Naive thymus-derived CD8-positive, alpha-beta T cell (primary cell): ENCODE measurements at places on chromosomes 4 and X.

DNA sequence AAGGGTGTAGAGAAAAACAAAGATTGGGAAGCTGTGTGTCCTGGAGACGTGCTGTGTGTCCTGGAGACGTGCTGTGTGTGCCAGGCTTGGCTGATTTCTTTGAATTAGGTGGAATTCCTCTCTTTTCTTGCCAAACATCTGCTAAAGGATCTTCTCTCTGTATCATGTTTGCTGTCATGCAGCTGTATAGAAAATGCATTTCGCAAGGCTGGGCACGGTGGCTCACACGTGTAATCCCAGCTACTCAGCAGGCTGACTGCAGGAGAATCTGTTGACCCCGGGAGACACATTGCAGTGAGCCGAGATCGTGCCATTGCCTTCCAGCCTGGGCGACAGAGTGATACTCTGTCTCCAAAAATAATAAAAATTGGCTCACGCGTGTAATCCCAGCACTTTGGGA is 187.0 kb downstream of the CRLF2 start:
- no peak for DNase-seq

DNA sequence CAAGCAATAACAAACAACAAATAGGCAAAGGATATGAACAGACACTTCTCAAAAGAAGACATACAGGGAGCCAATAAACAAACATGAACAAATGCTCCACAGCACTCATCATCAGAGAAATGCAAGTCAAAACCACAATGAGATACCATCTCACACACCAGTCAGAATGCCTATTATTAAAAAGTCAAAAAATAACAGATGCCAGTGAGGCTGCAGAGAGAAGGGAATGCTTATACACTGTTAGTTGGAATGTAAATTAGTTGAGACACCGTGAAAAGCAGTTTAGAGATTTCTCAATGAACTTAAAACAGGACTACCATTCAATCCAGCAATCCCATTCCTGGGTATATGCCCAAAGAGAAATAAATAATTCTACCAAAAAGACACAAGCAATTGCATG is 129.8 kb upstream of the MAGEB2 start:
- DNase-seq = no peak

DNA sequence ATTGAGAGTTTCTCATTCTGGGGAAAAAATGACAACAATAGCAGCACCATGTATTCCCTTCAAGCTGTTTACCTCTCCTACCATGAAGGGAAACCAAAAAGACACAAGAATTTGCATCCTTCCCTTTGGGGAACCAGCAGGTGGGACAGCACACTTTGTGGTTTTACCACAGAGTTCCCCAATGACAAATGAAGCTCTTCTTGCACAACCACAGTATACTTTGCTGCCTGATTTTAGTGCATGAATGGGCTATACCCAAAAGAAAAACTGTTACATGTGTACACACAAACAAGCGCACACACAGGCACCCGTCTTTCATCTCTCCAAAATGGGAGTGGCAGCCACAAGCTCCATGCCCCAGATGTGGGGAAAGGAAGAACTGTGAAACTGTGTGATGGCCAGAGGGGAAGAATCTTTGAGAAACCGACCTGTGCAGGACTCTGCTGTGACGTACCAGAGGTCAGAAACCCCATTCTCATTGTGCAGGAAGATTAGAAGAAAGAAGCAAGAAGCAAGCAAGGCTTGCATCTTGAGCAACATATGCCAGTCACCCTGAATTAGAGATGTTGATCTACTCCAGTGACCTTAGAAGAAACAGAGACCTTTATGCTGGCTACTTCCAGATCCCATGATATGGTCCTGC is 2.7 kb upstream of the MAML3 start:
- no peak for DNase-seq

GRCh38 chr4:96652158-96652557 is 812.3 kb downstream of the PDHA2 start:
- no peak for DNase-seq

GRCh38 chrX:7190157-7190556 is 42.2 kb upstream of the PUDP start:
- DNase-seq = no peak

- DNase-seq = no peak
These were observed 16.5 kb downstream of the ADH6 start for GRCh38 chr4:99202536-99202935.

DNA sequence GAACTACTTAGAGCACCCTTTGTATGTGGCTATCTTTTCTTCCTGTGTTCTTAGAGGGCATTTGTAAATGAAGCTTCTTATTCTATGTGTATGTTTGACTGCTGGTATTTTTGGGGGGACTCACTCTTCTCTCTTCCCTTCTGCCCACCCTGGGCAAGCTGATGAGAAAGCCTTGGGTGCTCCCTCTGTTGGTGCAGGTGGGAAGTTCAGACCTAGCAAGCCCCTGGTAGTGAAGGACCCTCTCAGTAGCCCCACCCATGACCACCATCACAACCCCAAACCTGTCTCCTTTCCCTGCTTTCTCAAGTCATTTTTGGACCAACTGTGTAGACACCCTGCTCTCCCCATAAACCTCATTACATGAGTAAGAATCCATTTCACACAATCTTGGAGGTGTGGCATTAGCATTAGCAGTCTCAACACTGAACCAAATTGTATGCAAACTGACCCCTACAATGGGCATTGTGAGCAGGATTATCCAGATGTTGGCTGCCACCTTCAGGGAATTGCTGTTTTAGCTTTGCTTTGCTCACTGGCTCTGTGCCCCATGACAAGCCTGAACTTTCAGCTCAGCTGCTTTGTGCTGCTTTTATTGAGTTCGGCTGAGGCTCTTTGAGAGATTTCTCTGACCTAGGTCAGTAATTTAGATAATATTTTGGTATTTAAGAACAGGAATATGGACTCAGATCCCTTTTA is 27.9 kb downstream of the TRIM61 start:
- no peak for DNase-seq

GRCh38 chr4:1802151-1802715 is 9.1 kb downstream of the FGFR3 start:
- DNase-seq = no peak

GRCh38 chr4:150950657-150951288 is 64.3 kb downstream of the LRBA start:
- DNase-seq = no peak
